Kasumi-1 (cell line): ENCODE measurements at places on chromosomes 5 and 9.

DNA sequence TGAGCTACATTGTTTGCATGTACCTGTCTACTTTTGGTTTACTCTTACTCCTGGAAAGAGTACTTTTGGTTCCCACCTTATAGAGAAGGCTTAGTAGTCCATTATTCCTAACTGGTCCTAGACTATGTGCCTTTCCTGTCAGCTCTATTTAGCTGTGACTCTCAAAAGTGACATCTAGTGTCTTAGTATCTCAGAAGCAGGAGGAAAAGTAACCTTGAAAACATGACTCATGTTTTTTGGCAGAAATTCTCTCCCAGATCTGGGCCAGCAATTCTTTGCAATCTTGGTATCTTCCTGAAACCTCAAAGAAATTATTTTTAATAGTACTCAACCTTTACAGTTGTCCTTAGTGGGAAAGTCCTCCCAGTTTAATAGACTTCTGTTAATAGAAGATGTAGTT lies 691.7 kb upstream of the SEMA6A start:
- no peak for DNase-seq

GRCh38 chr5:8341406-8341805 lies 472.5 kb downstream of the MTRR start:
- no peak for DNase-seq

- DNase-seq: no peak
Measured at GRCh38 chr5:98200726-98201541, 572.5 kb upstream of the RGMB start.

- peak; percentile 84 for DNase-seq
Measured at GRCh38 chr5:142587354-142587965, 98.4 kb downstream of the FGF1 start.

GRCh38 chr9:23551929-23552707 lies 273.9 kb downstream of the ELAVL2 start:
- no peak for DNase-seq

DNA sequence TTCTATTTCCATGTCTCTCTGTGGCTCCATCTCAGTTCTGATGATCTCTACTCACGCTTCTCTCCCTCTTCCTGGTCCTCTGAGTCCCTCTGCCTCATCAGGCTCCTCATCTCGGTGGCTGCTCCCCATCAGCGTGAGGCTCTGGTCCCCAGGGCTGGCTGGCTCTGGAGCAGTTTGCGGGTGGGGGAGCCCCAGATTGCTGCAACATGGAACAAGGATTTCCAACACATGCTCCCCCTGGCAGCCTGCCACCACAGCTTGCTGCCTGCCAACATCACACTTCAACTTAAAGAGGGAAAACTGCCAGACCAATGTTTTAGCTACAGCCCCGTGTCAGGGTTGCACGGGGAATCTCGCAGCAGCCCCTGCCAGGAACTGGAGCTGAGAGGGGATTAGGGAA lies 77.2 kb upstream of the NEK6 start:
- no peak for DNase-seq

DNA sequence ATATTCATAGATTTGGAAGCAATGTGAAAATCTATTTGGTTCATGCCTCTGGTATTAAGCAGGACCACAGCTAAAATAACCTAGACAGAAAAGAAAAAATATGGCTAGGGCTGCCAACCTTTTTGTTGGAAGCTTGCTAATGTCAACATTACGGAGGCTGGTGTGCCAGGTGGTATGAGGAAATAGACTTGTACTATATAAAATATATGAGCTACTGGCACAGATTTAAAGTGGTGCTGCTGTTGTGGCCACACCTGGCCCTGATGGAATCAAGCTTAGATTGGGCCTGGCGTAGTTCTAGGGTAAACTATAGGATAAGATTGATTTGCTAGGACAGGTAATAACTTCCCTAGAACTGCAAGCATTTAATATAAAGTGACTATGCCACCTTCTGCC lies 10.6 kb upstream of the PARP8 start:
- no peak for DNase-seq

DNA sequence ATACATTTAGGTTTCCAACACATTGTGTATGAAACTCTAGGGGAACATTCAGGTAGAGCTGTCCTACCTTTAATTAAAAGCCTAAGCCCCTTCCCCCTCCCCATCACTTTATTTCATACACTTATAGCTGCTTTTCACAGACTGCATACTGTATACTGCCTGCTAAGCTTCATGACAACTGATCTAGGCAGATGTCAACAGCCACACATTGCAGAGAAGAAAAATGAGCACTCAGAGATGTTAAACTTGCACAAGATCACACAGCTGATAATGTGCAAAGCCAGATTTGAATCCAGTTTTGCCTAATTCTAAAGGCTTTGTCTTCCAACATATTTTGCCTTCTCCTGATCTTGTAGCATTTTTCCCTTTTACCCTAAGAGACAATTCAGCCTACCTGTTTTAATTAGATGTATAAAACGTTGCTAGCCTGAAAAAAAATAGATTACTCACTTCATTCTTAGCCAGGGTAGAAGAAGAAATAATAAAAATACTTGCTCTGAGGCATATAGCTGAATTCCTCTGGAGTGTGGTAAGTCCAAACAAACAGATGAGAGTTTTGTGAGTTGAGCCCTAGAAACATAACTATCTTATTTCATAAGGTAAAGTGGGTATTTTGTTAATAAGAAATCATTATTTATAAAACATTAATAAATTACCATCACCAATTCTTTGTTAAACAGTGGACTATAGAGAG lies 56.9 kb upstream of the CAST start:
- DNase-seq: no peak

GRCh38 chr9:112028242-112029221 lies 131.9 kb downstream of the UGCG start:
- DNase-seq: no peak

GRCh38 chr9:93316726-93317494 lies 133.0 kb downstream of the WNK2 start:
- no peak for DNase-seq

- DNase-seq: no peak
Measured at GRCh38 chr9:4335631-4336030, 35.8 kb upstream of the GLIS3 start.

GRCh38 chr9:132742821-132743311 lies 72.6 kb downstream of the GTF3C4 start:
- no peak for DNase-seq

- no peak for DNase-seq
Measured at GRCh38 chr9:36759141-36759540, 186.4 kb downstream of the MELK start.

GRCh38 chr5:179229331-179229831 lies 115.9 kb downstream of the ADAMTS2 start:
- DNase-seq: no peak

DNA sequence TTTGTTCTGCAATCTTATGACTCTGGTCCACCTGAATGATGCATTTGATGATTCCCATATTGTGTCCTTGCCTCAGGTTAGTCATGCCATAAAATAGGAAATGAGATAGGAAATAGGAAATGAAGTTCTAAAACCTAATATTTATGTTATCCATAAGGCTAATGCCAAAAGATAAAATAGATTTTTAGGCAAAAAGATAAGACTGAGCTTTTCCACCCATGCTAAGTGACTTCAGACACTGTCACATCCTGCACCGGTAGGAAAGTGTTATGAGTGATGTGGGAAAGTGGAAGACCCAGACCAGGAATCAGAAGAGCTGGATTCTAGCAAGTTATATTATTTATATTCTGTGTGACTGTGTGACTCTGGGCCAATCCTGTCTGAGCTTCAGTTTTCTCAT lies 600.8 kb upstream of the DMAC1 start:
- DNase-seq: no peak

- DNase-seq: no peak
Measured at GRCh38 chr9:98962181-98962560, 18.5 kb downstream of the COL15A1 start.
